Progenitor cell of endocrine pancreas (in vitro differentiated cells): ENCODE measurements at places on chromosomes 6 and 20.

DNA sequence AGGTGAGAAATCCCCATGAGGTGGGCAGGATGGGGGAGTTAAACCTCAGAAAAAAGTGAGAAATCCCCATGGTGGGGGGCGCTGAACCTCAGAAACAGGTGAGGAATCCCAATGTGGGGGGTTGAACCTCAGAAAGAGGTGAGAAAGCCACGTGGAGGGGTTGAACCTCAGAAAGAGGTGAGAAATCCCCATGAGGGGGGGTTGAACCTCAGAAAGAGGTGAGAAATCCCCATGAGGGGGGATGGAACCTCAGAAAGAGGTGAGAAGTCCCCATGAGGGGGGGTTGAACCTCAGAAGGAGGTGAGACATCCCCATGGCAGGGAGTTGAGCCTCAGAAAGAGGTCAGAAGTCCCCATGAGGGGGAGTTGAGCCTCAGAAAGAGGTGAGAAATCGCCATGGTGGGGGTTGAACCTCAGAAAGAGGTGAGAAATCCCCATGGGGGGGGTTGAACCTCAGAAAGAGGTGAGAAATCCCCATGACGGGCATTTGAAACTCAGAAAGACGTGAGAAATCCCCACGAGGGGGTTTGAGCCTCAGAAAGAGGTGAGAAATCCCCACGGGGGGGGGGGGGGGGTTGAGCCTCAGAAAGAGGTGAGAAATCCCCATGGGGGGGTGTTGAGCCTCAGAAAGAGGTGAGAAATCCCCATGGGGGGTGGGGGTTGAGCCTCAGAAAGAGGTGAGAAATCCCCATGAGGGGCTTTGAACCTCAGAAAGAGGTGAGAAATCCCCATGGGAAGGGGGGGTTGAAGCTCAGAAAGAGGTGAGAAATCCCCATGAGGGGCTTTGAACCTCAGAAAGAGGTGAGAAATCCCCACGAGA, 14.3 kb upstream of the GOPC start:
- no peak for DNase-seq

DNA sequence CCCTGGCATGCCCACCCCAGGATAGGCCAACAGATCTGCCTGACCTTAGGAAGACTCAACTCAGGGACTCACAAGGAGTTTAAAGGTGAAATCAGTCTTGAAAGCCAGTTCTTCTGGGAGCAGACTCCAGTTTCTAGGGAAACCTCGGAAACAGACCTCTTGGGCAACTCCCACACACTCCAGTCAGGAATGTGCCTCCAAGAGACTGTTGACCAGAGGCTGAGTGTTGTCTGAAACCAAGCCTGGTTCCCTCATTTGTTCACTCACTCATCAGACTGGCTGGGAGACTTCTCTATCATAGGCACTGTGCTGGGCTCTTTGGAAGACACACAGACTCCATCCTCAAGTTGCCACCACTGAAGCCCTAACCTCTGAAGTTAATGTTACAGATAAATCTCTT, 1.8 kb downstream of the TREM1 start:
- DNase-seq, result no peak

DNA sequence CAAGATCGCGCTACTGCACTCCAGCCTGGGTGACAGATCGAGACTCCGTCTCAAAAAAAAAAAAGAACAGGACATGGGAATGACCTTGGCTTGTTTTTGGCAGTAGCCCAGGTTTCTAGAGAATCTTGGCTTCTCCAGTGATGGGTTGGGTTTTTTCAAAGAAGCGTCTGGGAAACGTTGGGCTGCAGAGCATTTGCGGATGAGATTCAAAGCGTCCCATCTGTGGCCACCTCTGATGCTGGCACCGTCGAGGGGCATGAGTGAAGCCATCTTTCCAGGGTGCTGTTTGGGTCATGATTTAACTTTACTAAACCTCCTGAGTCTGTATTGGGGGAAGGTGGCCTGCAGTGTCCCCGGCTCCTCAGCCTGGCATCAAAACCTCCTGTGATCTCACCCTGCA, 43.2 kb upstream of the SRF start:
- no peak for DNase-seq

- no peak for DNase-seq
Observed at GRCh38 chr6:43505718-43506117, 4.4 kb downstream of the LRRC73 start.

DNA sequence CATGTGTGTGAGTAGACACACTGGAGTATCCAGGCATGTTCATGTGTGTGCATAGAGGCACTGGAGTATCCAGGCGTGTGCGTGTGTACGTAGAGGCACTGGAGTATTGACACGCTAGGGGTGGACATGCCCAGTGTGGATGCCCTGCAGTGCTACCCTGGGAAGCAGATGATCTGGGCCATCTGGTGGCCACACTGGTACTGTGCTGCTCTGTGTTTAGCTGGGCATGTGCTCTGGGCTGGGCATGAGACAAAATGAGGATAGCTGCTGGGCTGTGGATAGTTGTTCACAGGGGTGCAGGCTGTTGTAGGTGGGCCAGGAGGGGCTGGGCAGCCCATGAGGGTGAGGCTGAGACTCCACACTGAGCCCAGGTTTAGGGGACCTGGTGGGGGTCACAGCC, 24.0 kb upstream of the NPBWR2 start:
- no peak for DNase-seq

GRCh38 chr20:54228841-54229240, 21.0 kb downstream of the PFDN4 start:
- DNase-seq, result no peak

DNA sequence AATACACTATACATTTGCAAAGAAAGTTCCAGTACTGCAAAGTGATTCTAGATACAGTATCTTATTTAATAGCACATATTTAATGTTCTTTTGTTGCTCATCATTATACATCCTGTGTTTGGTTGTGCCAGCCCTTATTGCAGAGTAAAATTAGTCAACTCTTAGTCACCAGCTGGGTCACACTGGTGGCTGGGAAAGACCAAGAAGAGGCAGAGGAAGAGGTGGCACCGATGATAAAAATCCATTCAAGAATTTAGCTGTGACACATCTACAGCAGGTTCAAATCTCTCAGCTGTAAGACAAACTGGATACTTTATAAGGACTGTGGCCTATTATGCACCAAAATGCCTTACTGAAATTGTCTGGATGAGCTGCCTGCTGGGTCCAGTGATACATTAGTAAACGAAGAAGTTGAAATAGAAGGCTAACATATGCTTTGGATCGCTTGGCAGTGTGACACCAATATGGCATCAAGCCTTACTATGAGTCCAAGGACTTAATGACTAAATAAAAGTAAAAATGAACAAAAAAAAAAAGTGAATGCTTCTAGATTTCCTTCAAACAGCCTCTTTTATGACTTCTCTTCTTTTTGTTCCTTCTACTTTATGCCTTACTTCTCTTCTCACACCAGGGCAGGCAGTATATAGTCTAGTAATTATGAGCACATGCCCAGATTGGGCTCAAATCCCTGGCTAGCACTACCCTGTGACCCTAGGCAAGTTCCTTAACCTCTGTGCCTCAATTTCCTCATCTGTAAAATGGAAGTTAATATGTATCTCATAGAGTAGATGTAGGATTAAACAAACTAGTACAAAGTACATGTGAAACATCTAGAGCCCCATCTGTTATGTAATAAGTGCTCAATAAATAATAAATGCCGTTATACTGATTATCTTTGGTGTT, 29.4 kb upstream of the RNF8 start:
- no peak for DNase-seq
